ENCODE measurements at places on chromosomes 1 and 21.

GRCh38 chr21:34154878-34155277 is 81.5 kb downstream of the MRPS6 start:
- no peak for DNase-seq

- DNase-seq, result no peak
Observed at GRCh38 chr1:29786791-29787732, 550.7 kb downstream of the PTPRU start.

DNA sequence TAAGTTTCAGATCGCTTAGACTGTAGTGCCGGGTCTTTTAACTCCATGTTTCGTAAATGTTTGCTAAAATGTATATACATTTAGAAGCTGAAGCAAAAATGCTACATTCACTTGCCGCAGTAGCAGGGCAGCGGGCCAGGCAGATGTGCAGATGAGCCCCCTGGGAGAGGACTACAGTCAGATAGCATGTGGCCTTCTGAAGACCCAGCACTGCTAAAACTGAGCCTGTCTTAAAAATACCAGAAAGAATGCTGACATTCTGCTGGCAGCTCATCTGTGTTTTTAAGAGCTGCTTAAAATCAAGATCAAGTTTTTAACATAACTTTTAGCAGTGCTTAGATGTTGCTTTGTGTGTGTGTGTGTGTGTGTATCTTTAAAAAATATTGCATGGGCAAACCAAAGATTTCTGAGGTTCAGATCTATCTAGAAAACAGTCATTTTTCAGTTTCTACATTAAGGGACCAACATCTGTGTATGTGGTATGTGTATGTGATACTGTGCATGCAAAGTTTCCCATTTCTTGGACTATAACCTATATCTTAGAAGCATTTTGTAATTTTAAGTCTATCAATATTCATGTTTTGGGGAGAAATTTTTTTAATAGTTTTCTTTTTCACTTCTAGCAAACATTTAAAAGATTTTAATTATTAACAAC is 31.7 kb downstream of the CHRM3 start:
- DNase-seq, result no peak

- DNase-seq, result no peak
Observed at GRCh38 chr1:232130815-232131480, 499.0 kb downstream of the SIPA1L2 start.

GRCh38 chr1:78497201-78497600 is 6.4 kb downstream of the PTGFR start:
- DNase-seq, result no peak

DNA sequence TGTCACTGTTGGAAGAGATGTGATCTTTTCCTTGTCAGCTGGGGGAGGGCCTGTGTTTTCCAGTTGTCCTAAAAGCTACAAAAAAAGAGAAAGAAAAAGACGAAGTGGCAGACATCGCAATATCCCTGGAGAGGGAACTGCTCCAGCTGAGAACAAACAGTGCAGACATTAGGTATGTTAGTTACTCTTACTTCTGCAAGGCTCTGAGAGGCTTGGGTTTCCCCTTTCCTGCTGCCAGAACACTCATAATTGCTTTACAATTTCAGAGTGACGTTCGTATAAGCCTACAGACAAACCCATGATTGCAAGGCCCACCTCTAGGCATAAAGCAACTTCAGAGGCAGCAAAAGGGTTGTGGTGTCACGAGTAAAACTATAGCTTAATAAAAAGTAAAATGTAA is 31.1 kb downstream of the CD160 start:
- no peak for DNase-seq

DNA sequence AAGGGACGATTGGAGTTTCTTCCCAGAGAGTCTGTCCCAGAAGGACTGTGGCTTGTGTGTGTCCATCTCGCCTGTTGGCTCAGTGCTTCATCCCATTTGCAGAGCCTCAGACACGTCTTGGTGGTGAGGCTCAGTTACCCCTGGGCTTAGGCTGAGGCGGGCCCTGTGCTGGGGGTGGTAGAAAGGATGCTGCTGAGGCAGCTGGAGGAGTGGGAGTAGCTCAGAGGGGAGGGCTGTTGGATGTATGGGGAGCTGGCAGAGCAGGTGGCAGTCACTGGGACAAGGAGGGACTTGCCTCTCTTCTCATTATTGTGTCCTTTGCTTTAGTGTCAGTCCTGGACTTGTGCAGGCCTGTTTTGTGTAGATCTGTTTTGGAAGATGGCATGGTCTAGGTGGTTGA is 7.3 kb upstream of the MIIP start:
- no peak for DNase-seq

GRCh38 chr21:16046656-16047330 is 317.0 kb downstream of the USP25 start:
- DNase-seq, result no peak

DNA sequence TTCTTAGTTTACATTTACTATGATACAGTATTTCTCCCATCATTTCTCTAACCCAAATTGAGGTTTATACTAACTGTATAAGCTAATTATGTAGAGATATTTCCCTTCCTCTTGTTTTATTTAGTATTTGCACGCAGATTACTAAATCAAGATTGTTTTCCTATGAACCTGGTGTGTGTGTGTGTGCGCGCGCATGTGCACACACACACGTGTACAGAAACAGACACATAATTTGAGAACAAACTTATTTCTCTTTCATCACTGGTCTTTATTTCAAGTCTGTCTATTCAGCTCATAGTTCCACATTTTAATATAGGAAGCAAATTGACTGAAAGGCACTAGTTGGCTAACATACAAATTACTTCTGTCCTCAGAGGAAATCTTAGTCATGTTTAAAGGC is 19.7 kb upstream of the COL24A1 start:
- DNase-seq, result no peak

DNA sequence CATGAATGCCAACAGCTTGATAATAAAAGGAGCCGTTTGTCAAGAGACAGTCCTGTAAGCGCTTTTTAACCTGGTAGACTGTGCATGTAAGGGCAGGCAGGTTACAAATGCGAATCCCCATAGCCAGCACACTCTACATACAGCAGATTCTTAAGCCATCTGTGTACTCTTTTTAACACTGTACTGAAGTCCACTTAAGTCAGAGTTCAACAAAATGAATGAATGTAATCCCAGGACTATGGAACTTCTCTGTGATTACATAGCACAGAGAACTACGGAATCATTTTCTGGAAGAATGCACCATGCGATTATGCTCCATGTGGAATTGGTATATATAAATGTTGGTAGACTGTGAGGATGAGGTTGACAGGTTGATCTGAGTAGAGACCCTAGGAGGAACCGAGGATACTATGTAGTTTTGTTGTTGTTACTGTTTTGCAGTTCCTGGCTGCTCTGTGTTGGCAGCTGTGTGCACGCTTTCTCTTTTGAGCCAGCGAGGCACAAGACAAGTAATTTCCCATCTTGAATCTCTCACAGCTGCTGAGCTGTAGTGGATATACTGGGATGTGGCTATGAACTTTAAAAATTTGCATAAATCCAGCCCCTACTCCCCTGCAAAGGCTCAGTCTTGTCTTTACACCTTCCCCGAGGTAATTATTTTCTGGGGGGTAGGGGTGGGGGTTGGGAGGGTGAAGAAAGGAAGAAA is 21.9 kb downstream of the LRRC8D start:
- DNase-seq, result no peak

DNA sequence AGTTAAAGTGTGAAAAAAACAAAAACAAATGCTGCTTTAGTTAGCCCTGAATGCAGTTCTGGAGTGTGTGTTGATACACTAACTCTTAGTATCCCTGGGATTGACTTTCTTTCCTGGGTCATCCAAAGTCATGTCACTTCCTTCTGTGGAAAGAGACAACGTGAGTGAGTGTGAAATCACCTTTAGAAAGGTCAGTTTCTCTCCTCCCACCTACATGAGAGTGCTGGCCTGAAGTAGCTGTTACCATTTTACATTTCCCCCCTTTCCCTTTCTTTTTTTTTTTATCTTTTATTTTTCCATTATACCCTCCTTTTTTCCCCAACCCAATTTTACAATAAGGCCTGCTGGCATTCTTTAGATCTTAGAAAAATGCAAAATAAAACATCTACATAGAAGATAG is 55.2 kb downstream of the CENPF start:
- no peak for DNase-seq

DNA sequence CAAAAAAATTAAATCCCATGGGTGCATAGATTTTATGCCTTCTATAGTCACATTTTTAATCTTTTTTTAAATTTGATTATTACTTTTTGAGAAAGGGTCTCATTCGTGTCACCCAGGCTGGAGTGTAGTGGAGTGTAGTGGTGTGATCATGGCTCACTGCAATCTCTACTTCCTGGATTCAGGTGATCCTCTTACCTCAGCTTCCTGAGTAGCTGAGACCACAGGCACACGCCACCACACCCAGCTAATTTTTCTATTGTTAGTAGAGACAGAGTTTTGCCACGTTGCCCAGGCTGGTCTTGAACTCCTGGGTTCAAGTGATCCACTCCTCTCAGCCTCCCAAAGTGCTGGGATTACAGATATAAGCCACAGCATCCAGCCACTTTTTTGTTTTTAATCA is 10.4 kb downstream of the CBR3 start:
- no peak for DNase-seq

DNA sequence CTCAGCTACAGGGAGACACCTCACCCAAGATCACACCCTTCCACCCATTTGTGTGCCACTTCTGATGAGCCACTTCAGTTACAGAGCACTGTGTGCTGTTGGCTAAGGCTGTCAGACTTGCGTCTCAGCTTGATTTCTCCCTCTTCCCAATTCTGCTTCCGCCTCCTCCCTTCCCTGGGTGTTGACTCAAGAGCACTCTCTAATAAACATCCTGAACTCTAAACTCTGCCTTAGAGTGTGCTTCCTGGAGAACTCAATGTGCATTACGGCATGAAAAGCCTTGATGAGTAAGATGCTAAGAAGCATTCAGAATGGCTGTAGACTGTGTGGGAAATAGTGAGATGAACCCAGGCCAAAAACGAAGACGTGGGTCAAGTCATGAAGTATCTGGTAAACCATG is 54.9 kb upstream of the S1PR1 start:
- no peak for DNase-seq

GRCh38 chr1:184456189-184456588 is 69.4 kb downstream of the C1orf21 start:
- no peak for DNase-seq

GRCh38 chr1:100710906-100711682 is 8.4 kb upstream of the VCAM1 start:
- no peak for DNase-seq

DNA sequence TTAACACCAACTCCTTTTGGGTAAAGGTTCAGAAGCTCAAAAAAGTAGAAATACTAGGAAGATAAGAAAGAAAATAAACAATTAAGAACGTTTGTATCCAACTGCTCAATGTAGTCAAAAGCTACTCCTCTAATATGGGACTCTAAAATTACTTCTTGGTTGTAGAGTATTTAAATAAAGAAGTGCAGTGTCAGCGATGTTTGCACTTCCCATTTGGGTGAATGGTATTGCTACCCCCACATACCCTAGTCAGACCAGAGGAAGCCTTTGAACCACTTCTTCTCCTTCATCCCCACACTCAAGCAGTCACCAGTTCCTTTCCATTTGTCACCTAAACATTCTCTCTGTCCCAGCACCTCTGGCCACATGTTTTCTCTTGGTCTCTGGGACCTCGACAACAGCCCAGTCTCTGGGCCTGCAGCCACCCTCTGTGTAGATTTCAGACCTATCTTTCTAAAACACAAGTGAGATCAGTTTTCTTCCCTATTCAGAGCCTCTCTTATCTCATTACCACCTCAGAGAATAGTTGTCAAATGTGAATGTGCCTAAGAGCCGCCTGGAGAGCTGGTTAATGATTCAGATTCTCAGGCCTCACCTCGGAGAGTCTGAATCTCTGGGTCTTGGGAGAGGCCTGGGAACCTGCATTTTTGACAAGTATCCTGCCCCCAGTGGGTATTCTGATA is 109.8 kb downstream of the OMA1 start:
- no peak for DNase-seq

GRCh38 chr1:77467021-77467595 is 185.3 kb downstream of the AK5 start:
- no peak for DNase-seq

DNA sequence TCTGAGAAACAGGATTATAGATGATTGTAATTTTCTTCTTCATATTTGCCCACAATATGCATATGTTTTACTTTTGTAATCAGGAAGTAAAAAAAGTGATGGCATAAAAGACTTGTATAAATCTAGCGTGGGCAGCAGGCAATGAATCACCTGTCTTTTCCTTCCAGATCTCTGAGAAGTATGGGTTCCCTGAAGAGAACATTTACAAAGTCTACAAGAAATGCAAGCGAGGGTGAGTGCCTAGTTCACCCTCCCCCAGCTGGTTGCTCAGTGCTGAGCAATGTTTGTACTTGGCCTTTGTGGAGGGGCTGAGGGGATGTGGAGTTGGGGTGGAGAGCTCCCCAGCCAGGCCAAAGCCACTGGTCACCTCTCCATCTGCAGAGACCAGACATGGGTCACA is 30.7 kb downstream of the GRHL3 start:
- DNase-seq, result no peak

DNA sequence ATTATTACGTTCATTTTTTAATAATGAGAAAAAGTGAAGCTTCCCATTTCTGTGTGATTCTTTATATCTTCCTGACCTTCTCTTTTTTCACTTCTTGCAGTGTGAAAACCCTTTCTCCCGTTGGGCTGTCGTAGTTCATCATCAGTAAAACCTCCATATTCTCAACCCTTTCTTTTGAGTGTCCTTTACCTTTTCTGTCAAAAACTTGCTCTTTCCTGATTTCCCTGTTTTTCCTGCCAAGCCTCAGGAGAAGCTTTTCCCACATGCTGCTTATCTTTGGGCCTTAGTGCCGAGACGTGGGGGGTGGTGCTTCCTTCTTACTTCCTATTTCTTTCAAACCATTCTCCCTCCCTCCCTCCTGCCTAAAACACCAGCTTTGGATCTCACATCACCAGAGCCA is 46.1 kb downstream of the UCK2 start:
- no peak for DNase-seq

GRCh38 chr1:160639652-160640051 is 7.2 kb downstream of the SLAMF1 start:
- no peak for DNase-seq

GRCh38 chr1:186491336-186491735 is 30.4 kb upstream of the PDC start:
- no peak for DNase-seq

GRCh38 chr1:6030132-6030531 is 15.6 kb upstream of the KCNAB2 start:
- DNase-seq, result no peak

DNA sequence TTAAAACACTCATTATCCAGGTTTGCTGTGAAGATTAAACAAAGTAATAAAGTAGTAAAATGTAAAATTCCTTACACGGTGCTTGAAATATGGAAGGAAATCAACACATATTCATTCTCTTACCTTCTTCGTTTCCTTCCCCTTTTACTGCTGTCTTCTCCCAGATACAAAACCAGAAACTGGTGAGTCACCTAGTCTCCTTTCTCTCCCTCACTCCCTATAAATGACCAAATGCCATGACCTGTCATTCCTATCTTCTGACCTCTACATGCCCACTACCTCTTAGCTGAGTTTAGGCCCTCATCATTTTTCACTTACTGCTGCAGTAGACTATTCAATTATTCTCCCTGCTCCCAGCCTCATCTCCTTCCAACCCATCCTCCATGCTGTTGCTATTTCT is 4.3 kb upstream of the NR1I3 start:
- no peak for DNase-seq

All from T-helper 22 cell (primary cell).